ENCODE measurements at places on chromosomes 11 and 22.

GRCh38 chr11:73192272-73192671 is 25.8 kb upstream of the P2RY2 start:
- DNase-seq = no peak

GRCh38 chr11:72591785-72592502 is 82.3 kb downstream of the PDE2A start:
- no peak for DNase-seq

DNA sequence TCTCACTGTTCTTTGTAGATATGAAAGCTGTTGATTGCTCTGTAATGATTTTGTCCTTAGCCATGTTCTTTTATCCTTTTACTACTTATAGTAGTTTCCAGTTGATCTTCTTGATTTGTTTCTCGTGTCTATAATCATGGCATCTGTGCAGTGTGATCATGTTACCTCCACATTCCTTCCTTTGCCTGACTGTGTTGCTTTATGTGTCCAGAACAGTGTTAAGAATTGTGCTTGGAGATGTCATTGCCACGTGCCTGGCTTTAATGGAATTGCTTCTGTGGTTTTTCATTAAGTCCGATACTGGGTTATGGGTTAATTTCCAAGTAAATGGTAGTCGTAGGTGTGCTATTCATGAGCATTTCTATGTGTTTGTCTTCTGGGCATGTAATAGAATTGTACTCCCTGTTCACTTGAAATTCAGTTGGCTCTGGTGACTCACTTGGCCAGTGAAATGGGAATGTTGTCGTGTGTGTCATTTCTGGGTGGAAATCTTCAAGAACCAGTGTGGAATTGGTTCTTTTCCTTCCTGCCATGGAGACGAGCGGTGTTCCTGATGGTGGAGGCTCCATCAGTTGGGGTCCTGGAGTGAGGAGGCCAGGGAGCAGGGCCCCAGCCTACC is 6.8 kb downstream of the GTSE1 start:
- peak; percentile 37 for DNase-seq

DNA sequence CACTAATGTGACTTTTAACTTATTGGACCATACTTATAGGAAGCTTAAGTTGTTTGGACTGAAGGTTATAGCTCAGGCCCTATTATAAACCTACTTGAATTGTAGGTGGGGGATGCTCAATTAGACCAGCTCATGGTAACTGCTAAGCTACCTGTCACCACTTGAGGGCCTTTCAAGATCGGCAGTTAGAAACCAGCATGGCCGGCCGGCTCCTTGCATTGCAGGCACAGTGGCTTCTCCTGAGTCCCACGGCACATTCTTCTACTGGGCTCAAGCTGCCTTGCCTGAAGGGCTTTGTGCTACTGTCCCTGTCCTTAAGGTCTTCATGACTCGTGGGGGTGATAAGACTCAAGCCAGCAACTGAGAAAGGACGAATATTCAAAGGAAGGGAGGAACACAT is 70.8 kb downstream of the TBC1D22A start:
- peak; percentile 46 for DNase-seq

DNA sequence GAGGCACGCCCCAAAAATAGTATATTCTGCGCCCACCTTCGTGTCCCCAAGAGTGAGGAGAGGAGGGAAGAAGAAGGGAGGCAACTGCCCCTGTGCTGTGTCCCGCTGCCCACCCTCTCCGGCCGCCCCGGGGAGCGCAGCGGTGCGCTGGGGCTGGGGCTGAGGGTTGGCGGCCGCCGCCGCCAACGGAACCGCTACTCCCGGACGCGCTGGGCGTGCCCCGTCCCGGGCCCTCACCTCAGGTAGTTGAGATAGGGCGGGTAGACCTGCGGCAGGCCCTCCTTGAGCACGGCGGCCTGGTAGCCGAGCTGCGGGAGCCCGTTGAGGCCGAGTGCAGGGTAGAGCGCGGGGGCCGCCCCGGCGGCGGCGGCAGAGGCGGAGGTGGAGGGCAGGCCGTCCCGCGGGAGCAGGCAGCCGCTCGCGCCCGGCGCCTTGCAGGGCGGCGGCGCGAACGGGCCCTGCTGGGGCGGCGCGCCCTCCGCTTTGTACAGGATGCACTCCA is 2.4 kb downstream of the PGR start:
- peak; percentile 4 for DNase-seq

DNA sequence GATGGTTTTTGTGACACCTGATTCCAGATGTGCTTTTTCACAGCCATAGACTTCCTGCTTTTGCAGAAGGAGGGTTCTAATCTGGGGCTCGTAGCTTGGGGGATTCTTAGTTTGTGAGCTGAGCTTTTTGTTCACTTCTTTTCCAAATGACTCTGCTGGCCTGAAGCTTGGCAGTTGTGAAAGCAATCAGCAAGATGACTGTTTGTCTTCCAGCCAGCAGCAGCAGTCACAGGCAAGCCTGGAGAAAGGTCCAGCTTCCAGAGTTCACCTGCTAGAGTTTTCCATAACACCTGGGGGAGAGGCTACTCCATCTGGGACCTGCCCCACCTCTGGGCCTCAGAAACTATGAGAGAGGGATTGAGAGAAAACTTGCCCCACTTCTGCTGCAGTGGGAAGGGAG is 4.1 kb downstream of the MARK2 start:
- DNase-seq = no peak

GRCh38 chr11:64877390-64878222 is 815 bp downstream of the EHD1 start:
- no peak for DNase-seq

- peak; percentile 81 for DNase-seq
These were observed 126.2 kb downstream of the BCR start for GRCh38 chr22:23306438-23306921.

GRCh38 chr11:92670308-92670890 is 299.1 kb upstream of the MTNR1B start:
- DNase-seq = no peak

DNA sequence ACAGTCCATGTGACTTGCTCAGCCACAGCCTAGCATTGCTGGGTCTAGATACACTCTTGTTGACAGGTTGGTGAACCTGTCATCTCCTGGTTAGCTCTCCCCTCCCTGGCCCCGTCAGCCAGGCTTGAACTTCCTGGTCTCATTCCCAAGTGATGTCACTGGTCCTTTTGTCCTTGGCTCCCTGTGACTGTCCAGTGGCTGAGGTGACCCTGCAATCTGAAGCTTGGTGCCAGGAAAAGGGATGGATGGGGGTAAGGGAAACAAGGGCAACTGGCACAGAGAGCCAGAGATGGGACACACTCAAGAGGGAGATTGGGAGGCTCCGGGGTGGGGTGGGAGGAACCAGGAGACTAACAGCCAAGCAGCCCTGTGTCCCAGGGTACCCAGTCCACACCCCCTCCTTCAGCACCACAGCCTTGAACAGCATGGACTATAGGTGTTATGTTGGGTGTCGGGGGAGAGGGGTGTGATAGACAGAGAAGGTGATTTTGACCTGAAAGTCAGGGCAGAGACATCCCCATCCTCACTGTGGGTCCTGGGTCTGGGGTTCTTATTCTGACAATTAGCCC is 63.8 kb upstream of the THY1 start:
- DNase-seq = no peak

- peak; percentile 62 for DNase-seq
These were observed 111.6 kb downstream of the RASSF10 start for GRCh38 chr11:13120691-13121090.

DNA sequence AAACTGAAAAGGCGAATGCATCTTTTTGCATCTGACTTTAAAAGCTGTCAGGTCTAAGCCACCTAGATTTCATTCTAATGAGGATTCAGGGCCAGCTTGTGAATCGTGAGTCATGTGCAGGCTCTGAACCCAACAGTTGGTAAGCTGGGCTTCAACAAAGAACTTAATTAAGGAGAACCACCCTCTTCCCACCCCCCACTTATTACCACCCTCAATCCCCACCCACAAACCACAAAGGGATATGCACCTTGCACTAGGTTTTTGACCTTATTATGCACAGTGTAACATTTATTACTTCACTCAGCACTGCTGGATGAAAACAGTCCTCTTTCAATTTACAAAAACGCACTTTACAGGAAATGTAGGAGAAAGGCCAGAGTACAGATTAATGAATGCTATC is 94.1 kb upstream of the LIN7C start:
- DNase-seq = no peak

All from iris pigment epithelial cell (primary cell).